NCI-H1694 treated with DMSO at 0.1 percent for 48 hours (cell line): ENCODE measurements at places on chromosomes 13 and 19.

- DNase-seq, result no peak
Measured at GRCh38 chr13:83890358-83890757, 8.1 kb upstream of the SLITRK1 start.

- DNase-seq, result no peak
Measured at GRCh38 chr19:36773223-36773579, 594 bp upstream of the ZNF850 start.

DNA sequence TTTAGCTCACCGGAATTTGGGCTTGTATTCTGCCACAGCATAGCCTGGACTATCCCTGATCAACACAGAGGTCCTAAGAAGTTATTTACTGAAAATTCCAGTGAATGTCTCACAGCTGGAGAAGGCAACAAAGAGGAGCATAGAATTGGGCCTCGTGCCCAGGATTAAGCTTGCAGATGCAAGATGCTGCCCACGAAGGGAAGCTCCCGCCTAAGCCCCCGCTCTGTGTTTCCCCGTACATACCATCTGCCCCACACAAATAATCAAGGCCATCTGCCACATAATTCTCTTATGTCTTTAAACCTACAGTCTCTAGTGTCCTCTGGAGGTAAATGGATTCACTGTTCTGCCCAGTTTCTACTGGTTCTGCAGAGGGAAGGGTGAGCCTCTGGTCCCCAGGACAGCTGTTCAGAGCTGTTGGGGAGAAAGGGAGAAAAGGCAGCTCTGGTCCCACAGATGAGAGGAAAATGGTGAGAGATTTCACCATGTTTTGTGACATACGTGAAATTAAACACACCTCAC is 7.4 kb upstream of the TPP2 start:
- peak; percentile 97 for DNase-seq

DNA sequence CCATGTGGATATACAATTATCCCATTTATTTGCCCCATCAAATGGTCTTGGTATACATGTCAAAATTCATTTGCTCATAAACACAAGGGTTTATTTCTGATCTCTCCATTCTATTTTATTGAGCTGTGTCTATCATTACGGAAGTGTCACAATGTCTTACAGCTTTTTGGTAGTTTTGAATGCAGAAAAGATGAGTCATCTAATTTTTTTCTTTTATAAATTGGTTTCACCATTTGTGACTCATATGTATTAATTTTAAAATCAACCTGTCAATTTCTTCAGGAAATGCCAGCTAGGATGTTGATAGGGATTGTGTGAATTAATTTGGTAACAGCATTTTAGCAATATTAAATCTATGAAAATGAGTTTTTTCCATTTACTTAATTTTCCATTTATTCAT is 2549.4 kb downstream of the PCDH9 start:
- no peak for DNase-seq

GRCh38 chr13:24043590-24044350 is 116.8 kb upstream of the SPATA13 start:
- no peak for DNase-seq

DNA sequence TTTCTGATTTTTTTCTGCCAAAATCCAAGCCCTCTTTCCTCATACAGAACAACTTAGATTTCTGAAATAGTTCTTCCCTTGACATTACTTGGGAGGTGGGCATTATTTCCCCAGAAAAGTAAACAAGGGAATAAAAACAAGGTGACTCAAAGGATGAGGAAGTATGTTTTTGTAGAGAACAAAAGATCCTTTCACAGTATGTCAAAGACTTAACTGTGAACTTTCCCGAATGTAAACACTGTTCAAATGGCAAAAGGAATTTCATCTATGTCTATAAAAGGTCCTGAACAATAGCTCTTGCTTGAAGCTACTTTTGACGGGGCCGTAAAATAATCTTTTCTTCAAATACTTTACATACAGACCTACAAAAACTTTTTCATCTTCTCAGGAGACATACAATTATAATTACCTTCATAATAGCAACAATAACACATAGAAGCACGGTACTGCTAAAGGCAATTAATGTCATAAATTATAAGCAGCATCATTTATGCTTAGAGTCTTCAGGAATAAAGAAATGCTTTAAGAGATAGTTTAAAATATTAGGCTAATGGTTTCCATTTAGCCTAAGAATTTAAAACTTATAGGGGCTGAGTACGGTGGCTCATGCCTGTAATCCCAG is 191.1 kb downstream of the RGCC start:
- no peak for DNase-seq

GRCh38 chr19:16671652-16672274 is 10.8 kb downstream of the TMEM38A start:
- no peak for DNase-seq

DNA sequence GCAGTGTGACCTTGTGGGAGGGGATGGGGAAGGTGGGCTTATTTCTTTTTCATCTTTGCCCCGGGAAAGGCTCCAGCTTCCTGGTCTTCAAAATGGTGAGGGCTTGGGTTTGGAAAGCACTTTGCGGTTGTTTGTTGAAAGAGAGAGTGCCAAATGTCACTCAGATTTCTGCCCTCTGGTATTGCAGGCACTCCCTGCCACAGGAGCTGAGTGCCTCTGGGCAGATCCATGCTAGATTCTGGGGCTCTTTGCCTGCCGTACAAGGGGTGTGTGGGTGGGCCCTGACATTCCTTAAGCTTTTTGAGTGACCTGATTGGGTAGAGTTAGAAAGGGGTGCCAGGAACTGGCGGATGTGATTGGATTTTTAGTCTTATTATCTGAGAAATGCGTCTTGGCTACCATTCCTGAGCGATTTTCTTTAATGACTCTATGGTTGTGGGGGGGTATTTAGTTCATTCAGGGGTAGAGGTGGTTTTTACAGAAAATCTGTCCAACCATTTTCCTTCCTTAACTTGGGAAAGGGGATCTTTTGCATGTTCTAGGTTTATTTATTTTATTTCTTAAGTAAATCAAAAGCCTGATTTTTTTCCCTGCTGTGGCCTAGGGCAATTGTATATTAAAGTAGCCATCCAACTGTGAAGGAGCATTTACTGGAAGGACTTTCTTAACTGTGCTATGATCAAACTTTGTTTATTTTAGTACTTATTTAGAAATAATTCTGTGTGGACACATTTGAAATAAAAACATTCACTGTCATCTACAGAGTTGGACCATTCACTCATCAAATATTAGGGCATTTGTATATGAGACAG is 3.2 kb downstream of the ARHGAP35 start:
- peak; percentile 4 for DNase-seq

DNA sequence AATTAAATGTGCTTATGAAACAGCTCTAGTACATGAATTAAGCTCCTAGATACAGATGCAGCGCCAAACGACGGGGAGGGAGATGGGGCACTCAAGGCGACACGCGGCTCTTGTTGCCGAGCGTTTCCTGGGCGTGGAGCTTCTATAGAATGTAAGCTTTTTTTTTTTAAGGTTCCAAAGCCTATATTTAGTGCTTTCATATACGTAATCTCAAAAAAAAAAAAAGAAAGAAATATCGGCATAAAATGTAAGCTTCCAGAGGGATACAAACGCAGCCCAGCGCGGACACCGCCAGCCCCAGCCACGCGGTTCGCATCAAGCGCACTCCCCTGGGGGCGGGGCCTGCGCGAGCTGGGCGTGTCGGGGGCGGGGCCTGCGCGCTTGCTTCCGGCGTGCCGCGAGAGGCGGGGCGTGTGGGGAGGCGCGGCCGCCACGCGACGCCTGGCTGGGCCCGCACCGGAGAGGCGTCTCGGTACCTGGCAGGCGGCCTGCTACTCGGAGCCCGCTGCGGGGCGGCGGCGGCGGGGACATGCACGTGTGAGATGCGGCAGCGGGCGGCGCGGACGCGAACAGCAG is at the start of gene URI1:
Gene URI1 (plus strand): TSS at position 412 of the 576 bp plus-strand sequence. CDS start 309 bp downstream, outside the sequence.
- DNase-seq, result peak; percentile 63

DNA sequence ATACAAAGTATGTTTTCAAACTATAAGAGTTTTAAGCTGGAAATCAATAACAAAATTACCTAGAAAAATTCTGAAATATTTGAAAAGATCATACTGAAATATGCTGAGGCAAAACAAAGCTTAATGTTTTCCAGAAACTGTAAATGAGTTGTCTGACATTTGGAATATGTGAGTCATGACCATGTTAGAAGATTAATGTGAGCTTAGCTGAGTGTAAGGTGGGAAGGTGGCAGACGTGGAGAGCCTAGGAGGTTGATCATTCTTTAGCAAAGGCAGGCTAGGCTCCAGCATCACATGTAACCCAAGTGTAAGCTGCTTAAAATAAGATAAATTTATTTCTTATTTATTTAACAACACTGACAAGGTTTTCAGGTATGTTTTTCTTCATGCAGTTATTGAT is 2086.1 kb upstream of the PCDH20 start:
- DNase-seq, result no peak

GRCh38 chr19:38583219-38583984 is 34.4 kb downstream of the MAP4K1 start:
- DNase-seq, result no peak

DNA sequence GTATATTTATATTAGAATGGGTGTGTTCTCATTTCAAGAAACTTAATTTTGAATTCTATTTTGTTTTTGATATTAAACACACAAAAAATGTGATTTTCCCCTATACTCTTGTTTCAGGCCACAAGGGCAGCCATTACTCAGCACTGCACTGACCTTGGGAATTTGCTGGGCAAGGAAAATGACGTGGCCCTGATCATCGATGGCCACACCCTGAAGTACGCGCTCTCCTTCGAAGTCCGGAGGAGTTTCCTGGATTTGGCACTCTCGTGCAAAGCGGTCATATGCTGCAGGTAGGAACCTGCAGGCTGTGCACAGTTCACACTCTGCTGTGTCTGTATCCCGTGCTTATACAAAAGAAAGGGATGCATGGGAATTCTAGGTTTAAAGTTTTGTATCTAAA is 327.3 kb downstream of the ATP8A2 start:
- no peak for DNase-seq

GRCh38 chr19:53696951-53697350 is 65.2 kb downstream of the DPRX start:
- DNase-seq, result no peak

DNA sequence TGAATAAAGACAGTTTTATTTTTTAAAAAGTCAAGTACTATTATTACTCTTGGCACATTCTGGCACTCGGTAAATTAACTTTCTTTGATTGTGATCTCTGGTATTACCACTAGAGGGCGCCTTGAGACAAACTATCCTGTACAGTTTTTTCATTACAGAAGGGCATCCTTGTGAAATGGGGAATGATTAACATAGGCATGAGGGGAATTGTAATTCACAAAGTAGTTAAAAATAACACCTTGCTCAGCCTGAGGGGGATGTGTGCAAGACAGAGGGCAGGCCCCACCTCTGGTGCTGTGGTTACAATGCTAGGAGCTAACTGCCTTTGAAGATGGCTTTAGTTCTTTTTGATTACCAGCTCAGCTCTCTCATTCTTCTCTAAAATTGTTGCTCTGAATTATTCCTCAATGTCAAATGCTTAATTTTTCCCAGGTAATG is 24.2 kb upstream of the C1QTNF9B start:
- DNase-seq, result no peak

DNA sequence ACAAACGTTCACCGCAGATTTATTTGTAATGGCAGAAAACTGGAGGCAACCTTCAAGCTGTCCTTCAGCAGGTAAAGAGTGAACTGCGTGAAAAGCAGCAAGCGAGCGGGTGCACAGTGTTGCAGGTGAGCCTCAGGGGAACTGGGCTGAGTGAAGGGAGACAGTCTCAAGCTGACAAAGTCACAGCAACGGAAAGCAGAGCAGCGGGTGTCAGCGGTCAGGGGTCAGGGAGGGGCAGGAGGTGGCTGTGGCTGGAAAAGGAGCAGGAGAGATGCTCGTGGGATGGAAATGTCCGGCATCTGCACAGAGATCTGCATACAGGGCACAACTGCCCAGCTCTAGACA is 8.5 kb upstream of the RASA3 start:
- DNase-seq, result no peak

- DNase-seq, result no peak
Measured at GRCh38 chr19:39164289-39164688, 32.5 kb upstream of the NCCRP1 start.

GRCh38 chr19:21434967-21435544 is 38.1 kb downstream of the ZNF493 start:
- DNase-seq, result no peak

GRCh38 chr19:51224163-51224641 is 678 bp upstream of the CD33 start:
- no peak for DNase-seq

- DNase-seq, result no peak
Measured at GRCh38 chr13:93589788-93590187, 363.2 kb downstream of the GPC6 start.

GRCh38 chr13:49664606-49665005 is 26.7 kb downstream of the EBPL start:
- DNase-seq, result no peak

DNA sequence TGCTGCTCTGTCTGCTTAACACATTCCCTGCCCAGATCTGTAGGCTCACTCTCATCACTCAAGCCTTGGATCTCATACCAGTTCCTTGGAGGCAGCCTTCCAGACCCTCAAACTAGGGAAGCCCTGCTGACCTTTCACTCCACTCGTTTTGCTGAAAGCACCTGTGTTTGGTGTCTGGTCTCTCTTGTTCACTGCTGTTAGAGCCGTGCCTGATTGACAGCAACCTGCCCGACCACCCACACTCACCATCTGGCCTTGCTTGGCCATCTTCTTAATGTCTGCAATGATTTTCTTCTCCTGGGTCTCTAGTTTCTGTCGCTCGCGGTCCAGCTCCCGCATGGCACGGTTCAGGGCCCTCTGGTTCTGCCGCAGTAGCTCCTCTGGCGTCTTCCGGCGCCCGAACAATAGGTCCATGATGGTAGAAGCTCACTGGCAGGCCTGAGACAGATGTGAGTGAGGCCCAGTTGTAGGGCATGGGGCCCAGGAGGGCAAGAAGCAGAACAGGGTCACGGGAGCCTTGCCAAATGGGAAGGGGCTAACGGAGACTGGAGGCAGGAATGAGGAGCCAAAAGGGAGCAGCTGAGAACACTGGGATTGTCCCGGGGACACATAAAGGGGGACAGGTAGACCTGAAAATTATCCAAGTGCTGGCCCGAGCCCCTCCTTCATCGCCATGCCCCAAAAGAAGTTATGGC is 959 bp downstream of the CHMP2A start:
- no peak for DNase-seq

DNA sequence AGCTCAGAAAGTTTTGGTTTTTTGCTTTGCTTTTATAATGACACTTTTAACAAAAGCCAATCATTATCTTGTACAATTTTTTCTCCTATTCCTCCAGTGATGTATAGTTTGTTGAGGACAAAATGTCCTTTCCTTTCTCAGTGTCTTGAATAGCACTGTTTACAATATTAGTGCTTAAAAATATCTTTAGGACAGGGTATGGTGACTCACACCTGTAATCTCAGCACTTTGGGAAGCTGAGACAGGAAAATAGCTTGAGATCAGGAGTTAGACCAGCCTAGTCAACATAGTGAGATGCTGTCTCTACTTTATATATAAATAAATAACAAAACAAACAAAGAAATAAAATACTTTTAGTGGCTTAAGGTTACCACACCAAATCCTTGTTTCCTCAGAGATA is 41.9 kb downstream of the SPRY2 start:
- DNase-seq, result no peak

DNA sequence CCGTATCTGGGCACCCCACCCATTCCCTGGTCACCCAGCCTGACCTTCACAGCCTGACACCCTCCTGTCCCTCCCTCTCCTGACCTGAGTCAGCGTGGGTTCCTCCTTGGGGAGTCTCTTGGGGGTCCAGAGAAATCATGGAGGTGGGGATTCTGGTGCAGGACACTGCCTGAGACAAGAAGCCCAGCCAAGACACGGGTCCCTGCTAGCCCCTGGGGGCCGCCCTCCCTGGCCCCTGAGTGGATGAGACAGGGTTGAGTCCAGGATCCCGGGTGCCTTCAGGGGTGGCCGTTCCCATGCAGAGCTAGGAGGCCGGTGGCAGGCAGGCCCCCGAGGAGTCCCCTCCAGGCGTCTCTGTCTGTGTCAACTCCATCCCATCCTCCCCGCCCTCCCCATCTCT is 1.6 kb downstream of the MAP2K7 start:
- DNase-seq, result no peak
